ENCODE measurements at places on chromosomes 1 and 21.

DNA sequence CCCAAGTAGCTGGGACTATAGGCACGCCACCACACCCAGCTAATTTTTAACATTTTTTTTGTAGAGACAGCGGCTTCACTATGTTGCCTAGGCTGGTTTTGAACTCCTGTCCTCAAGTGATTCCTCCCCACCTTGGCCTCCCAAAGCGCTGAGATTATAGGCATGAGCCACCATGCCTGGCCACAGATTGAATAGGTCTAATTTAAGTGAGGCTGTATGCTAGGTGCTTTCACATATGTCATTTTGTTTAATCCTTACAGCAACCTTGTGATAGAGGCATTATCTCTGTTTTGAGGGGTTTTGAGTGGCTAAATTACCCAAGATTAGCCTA, 7.2 kb downstream of the INTS3 start:
- no peak for DNase-seq

DNA sequence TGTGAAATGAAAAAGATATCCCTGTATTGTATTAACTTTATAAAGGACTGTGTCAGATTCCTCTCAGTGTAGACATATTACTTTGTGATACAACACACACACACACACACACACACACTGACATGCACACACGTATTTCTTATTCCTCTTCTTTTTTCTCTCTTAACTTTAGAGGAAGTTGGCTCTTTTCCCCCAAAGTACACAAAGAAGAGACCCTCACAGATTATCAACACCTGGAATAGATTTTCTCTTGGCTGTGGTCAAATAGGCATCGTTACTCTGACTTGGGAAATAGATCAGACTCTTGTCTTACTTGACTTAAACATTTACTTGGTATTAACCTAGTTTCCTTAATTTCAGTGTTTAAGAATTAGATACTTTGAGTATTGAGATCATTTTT, 792.8 kb downstream of the ADGRL2 start:
- no peak for DNase-seq

GRCh38 chr1:248000169-248000568, 13.3 kb upstream of the OR2L5 start:
- no peak for DNase-seq

DNA sequence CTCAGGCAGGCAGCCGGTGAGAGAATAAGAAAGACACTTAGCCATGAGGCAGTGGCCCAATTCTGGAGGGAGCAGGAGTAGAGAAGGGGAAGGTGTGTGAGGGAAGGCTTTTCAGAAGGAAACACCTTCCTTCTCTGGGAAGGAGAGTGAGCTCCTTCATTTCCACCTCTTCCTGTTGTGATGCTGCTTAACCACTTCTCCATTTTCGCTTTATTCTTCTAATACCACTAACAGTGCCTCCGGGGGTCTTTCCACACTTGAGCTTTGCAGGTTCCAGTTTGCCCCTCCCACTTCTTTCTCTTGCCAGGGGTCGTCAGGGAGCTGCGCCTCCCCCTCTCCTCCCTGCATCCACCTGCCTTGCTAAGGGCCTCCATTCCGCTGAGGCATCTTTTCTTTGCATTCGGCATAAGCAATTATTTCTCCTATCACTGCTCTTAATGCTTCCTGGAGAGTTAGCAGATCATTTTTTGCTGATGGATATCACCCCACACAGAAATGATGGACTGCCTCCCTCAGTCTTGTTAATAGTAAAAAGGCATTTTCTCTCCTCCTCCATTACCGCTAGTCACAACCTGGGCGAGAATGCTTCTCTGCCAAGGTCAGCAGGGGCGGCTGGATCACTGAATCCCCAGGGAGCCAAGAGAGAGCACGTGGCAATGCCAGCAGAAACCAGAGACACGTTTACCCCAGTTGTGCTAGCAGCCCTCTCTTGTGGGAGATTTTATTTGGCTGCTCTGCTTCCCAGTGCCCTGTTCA, 74.8 kb downstream of the ELAVL4 start:
- no peak for DNase-seq

- no peak for DNase-seq
These were observed 491.5 kb downstream of the NUF2 start for GRCh38 chr1:163813251-163813650.

GRCh38 chr1:5904551-5904950, 87.7 kb downstream of the NPHP4 start:
- DNase-seq, result no peak

- no peak for DNase-seq
These were observed 586 bp downstream of the CHI3L2 start for GRCh38 chr1:111227851-111228747.

GRCh38 chr1:20366056-20366462, 75.4 kb downstream of the VWA5B1 start:
- DNase-seq, result no peak

DNA sequence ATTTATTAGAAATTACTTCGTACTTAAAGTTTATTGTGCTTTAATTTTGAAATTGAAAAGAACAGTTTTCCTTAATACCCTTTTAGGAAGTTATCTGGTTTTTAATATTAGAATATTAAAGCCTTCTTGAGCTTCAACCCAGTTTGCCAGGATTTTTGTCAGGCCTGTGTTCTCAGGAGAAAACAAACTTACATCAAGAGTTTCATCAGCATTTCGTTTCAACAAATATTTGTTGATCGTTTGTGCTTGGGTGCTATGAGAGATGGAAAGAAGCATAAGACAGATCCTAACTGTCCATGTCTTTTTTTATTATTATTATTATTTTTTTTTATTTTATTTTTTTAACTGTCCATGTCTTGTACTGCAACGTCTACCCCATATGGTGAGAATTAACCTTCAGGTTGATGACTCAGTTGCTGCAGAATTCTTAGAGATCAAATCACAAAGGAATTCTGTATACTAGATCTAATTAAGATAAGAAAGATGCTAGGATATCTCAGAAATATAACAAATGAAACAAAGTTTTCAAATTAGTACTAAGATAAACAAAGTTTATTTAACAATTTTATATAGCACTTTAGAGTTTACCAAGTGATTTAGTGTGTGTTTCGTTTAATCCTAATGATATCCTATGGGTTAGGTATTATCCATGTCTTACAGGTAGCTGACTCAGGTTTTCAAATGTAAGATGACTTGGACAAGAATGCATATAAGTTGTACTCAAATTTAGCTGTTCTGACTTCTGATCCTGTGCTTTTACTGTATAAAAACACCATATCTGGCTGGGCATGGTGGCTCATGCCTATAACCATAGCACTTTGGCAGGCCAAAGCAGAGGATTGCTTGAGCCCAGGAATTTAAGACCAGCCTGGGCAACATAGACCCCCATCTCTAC, 14.3 kb downstream of the FBXO28 start:
- no peak for DNase-seq

DNA sequence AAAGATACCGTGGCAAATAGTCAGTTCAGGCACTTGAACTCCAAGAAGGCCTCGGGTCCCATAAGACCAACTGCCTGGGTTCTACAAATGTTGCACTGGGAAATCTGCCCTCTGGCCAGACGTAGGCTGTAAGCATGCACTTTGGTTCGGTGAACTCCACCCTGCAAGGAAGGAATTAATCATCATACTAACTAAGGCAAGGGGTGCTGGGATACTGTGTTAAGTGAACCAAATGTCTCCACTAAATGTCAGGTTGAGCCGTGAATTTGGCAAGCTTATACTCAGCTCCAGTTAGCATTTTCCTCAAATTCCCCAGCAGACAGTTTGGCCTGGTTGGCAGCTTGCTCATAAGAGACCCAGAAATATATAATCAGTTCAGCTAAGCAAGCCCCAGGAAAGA, 385.9 kb downstream of the GPATCH2 start:
- no peak for DNase-seq

All from activated CD4-positive, alpha-beta T cell treated with anti-CD3 and anti-CD28 coated beads for 48 hours (primary cell).